GM19239 (cell line): ENCODE measurements at places on chromosomes 1 and 21.

GRCh38 chr1:53272349-53272748, 34.0 kb upstream of the MAGOH start:
- DNase-seq: no peak

DNA sequence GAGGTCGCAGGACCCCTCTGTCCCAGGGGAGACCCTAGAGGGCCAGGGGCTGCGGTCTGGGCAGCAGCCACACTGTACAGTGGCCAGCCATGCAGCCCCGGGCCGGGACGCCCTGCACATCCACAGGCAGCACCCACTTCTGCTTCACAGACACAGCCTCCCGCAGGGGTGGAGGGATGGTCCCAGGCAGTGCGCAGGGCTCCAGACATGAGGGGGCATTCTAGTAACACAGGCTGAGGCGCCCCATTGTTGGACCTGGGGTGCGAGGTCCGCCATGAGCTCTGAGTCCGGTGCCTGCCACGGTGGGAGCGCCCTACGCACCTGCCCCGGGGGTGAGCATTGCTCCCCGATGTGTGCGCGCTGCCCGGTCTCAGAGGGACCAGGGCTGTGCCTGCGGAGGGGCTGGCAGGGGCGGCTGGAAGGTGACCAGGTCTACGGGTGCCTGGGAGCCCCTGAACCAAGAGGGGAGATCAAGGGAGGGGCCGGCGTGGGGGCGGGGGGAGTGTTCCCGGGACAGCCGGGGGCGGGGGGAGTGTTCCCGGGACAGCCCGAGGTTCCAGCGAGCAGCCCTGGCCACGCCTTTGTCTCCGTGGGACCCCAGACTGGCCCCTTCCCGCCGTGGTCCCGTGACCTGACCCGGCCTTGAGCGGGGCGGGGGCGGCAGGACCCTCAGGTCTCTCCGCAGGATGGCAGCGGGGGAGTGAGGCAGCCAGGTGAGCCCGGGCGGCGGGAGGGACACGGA, 4.5 kb downstream of the MMEL1 start:
- DNase-seq: no peak

DNA sequence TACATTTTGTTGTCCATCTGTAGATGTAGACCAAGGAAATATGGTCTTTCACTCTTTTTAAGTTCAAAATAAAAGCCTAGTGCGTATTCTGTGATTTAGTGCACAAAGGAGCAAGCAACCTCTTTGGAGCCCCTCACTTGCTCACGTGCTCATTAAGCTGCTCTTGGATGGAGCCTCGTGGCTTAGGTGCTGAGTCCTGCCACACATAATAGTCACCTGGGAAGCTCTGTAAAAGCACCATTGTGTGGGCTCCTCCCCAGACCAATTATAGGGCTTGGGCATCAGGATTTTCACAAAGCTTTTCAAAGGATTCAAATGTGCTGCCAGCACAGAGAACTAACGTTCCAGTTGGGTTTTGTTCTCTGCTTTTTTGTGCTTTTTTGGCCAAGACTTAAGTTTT, 85.0 kb downstream of the PCP4 start:
- DNase-seq: no peak

- no peak for DNase-seq
These were observed 55.0 kb downstream of the KAZN start for GRCh38 chr1:14653461-14653960.

DNA sequence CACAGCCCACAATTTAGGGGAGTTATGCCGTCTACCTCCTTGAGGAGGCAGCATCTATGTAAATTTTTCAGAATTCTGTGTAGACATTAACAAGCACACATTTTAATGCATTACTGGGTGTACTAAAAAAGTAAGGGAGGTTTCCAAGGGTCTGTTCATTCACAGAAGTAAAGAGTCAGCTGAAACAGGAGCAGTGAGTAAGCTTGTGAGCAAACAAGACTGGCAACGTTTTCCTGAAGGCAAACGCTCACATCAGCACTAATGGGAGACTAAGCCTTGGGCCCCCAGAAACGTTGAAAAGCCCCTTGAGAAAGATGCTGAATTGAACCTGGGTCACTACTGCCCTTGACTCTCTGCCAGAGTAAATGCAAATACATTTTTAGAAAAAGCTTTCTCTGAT, 25.7 kb downstream of the RPRD2 start:
- no peak for DNase-seq

DNA sequence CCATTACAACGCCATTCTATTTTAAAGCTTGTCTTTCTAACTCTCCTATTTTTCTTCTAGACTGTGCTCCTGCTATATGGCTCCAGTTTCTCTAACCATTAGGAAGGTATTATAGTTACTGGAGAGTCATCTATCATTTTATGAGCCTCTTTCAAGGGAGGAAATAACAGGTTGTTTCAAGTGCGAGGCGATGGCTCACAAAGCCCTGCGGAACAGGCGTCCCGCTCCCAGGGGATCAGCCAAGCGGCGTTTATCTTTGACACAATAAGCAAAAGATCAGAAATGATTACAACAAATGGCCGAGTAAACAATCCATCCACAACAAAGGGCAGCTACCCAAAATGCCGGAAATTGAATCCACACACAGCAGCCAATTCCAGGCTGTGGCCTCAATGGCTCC, 249.5 kb upstream of the POU3F1 start:
- DNase-seq: no peak

DNA sequence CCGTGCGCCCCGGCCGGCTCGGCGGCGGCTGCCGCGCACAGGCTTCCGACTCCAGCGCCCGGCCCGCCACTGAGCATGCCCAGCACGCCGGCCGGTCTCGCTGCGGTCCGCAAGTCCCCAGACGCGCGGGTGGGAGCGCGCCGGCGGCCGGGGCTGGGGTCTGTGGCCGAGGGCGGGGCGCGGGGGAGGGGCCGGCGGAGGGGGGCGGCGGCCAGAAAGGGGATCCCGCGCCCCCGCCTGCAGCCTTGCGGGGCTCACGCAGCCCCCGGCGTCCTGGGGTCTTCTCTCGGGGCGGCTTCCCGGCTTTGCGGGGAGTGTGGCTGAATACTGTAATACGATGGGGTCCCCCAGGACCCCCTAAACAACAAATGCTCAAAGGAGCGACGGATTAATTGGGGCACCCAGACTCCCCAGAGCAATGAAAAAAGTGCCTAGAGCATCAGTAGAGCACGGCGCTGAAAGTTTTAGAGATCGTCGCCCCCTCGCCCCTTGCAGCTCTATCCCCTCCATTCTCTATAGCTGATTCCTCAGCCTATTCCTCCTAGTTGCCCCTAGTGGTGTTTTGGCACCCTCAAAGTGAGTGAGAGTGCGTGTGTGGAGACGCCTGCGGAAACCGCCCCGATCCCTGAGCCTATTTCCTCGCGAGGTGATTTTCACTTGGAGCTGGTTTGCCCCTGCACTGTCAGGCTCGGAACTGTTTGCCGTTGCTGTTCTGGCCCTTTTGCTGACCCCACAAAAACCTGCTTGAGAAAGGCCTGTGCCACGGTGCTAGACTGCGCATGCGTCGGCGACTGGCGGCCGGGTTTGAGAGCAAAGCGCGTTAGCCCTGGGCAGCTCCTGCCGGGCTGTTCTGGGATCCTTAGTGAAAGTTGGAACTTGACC, at the start of gene VAV3:
VAV3 (minus strand) TSS at position 71 of the 882 bp plus-strand sequence. CDS start 311 bp downstream, outside the sequence.
- no peak for DNase-seq

DNA sequence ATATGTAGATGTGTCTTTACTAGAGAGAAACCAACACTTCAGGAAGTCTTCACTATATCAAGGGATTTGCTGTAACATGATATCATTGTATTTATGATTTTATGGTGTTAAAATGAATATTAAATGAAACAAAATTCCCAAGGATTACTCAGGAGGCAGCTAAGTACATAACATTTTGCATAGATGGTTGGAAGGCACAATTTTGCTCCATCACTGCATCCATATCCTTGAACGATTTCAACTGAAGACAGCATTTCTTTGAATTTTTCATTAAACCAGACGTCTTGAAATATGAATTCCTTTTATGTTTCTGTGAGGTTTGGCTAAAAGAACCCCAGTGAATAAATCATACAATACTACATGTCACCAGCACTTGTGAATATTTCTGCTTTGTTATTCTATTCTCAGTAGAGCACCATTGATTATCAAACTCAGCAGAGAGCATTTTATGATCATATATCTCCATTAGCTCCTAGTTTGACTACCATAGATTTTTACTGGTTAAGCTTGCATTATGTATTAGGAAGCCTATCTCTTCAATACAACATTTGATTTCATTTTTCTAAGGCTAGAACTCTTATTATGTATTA, 37.3 kb downstream of the SPATA17 start:
- no peak for DNase-seq

DNA sequence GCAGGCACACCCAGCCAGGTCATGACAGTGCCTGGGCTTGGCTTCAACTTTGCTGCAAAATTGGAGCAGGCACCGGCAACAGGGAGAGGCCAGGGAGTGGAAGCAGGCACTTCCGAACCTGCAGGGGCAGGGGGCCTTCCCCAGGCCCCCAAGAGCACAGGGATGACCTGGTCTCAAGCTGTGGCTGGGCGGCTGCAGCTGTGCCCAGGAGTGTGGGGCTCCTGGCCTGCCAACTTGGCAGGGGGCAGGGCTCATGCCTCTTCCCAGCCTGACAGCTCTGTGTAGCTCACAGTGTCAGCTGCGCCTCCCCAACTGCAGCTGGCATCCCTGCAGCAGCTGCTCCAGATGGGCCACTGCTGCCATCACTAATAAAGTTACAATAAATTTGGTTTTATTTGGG, 51.5 kb upstream of the SCYL3 start:
- no peak for DNase-seq

DNA sequence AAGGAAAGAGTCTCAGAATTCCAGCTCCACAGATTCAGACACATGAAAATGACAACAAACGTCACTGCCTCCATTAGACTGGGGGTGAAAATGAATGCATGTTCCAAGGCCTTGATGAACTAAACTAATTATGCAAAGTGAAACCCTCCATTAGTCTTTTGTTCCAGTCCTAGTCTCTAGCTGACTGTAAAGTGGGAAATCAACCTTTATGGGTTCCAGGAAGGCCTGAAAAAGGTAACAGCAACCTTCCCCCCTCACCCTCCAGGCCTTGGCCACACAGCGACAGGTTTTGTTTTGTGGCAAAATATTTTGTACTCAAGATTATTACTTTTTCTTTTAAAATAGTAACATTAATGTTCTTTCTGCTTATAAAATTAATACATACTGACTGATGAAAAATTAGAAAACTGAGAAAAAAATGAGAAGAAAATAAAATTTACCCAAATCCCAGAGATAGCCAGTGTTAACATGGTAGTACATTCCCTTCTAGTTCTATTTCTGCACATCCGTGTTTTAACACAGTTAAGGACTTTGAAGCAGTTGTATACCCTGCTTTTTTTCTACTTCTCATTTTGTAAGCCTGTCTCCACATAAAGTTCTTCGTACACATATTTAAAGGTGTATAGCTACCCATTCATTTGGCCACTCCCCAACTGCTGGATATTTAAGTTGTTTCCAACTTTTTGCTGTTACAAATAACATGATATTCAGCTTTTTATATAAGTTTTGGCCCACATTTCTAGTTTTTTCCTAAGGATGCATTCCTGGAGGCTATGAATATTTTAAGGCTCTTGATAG, 60.9 kb downstream of the CD2 start:
- DNase-seq: no peak

GRCh38 chr1:34625521-34626015, 129.3 kb upstream of the GJB5 start:
- no peak for DNase-seq

- DNase-seq: no peak
These were observed 165.5 kb upstream of the TMEM51 start for GRCh38 chr1:14987829-14988603.

DNA sequence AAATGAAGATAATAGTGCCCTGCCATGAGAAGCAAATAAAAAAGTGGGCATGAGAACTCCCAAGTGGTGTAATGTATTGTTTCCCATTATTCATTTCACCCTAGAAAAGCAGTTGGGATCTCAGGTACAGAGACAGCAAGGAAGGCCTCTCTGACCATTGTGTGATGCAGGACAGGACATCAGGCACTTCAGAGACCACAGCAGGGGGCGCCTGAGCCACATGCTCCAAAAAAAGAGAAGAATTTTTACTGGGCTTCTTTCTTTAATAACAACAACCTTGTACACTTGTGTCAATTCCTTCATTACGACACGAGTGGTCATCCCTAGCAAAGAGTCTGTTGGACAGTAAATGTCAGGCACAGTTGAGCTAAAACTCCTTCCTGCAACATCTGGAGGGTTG, 533.3 kb downstream of the OMA1 start:
- no peak for DNase-seq

DNA sequence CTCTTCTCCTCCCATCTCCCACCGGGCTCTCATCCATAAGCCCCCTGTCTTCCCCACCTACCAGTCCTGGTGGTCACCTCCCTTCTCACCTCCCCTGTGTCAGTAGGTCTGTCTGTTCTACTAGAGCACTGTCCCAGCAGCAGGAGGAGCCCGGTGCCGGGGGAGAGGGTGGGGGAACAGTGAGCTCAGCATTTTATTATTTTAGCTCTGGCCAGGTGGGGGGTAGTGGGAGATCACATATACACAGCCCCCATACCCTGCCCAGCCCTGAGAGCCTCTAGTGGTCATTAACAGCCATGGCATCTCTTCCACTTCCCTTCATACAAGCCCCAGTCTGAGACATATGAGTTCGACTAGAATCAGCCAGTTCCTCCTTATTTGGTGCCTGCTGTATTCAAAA, at the start of gene TMOD4:
TMOD4 (minus strand) TSS at position 119 of the 400 bp plus-strand sequence. CDS start 1,106 bp downstream, outside the sequence.
- DNase-seq: no peak

- peak; percentile 48 for DNase-seq
These were observed at the start of gene AKT3 for GRCh38 chr1:243850202-243850451. TSS of gene AKT3 (minus strand) at chr1:243850243. CDS start at chr1:243843170, 7,073 bp downstream.

GRCh38 chr1:154329551-154330131, 4.3 kb downstream of the ATP8B2 start:
- DNase-seq: no peak

DNA sequence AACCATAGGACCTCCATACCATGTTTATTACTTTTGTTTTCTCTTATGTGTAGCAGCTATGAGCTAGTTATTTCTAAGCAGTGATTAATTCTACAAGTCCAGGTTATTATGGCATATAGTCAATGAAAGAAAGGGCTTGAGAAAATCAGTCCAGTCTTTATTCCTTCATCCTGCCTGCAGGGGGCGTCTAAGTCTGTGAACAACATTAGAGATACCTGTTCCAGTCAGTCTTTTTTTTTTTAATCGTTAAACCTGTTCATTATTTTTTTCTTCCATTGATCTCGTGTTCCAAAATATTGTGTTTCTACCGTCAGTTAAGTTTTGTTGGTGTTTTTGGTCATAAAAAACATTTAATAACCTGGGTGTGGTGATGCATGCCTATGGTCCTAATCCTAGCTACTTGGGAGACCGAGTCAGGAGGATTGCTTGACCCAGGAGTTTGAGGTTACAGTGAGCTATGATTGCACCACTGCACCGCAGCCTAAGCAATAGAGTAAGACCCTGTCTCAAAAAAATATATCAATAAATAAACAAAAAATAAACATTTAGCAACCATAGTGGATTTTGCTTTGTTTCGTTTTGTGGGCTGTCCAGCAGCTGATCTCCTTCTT, 29.4 kb upstream of the CD2 start:
- no peak for DNase-seq

DNA sequence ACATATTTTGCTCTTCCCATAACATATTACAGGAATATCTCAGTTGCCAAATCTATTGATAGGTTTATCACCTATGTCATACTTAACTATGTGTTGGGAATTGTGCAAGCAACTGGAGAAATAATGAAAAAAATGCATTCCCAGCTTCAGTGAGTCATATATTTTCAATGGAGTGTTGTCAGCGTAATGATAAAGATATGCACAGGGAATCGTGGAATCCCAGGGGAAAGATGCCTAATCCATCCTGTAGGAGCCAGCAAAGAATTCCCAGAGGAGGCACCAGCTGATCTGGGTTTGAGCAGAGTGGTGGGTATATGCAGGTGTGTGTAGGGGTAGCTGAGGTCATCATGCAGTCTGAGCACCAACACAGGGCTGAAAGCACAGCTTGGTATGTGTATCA, 213.3 kb upstream of the DAB1 start:
- DNase-seq: no peak
